ENCODE measurements at places on chromosomes 16 and 17.

DNA sequence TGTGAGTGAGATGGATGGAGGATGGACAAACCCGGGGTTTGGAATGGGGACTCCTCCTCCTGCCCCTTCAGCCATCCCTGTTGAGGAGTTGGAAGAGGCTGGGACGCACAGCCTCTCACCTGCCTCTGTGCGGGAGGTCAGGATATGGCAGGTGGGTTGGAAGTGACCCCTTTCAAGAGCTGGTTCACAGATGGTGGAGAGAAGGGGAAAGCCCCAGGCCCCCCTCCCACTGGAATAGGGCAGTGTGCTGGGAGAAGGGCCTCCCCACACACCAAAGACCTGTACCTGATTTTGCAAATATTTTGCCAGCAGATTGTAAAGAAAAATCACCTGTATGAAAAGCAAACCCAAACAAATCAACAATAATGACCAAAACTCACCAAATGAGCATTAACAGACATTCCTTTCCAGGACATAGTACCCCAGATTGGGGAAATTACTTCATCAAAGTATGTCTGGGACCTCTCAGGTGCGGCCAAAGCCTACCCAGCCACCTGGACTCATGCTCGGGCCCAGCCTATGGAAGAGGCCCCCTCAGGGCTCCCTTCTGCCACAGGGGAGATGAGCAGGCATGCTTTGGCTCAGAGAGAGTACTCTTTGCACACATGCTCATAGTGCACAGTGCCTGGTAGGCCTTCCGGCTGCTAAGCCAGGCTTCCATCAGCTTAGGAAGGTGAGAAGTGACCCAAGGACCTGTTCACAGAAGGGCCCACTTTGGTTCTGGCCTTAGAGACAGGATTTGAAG is 7.8 kb downstream of the SLC47A2 start:
- no peak for DNase-seq

DNA sequence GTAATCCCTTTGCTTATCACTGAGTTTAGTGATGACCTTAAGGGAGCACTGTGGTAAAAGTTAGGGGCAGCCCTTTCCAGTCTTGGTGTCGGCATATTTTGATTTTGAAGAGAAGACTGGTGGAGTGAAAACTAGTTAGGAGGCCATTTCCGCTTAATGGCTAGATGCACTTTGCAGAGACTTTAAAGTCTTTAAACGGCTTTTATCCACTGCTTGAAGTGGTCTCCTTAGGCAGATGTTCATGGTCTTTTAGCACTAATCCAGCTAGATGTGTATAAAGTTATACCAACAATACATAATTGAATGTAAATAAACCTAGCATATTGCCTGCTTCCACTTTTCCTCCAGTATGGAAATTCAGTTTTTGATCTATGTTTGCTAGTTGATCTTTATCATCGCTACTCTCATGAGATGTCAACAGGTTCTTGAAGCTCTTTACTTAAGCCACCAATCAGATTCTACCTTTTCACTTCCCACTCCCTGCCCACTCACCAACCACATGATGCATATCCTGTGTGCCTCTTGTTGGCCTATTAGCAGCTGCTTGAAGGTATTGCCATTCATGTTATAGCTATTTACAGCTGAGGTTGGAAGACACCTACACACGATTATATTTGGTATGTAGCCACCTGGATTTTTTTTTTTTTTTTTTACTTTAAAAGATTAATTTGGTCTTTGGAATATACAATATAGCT is 132.0 kb downstream of the NLK start:
- DNase-seq = peak; percentile 13

- no peak for DNase-seq
Observed at GRCh38 chr16:4314532-4315185, 1.2 kb upstream of the GLIS2 start.

- DNase-seq = no peak
Observed at GRCh38 chr17:82440469-82440981, 10.0 kb downstream of the CYBC1 start.

GRCh38 chr17:4870855-4871254 is 28.5 kb upstream of the C17orf107 start:
- DNase-seq = no peak

GRCh38 chr17:82882715-82883418 is 43.0 kb upstream of the ZNF750 start:
- DNase-seq = peak; percentile 84

GRCh38 chr17:2710071-2710802 is 1.3 kb downstream of the CLUH start:
- DNase-seq = no peak
